ENCODE measurements at places on chromosomes 3 and 15.

DNA sequence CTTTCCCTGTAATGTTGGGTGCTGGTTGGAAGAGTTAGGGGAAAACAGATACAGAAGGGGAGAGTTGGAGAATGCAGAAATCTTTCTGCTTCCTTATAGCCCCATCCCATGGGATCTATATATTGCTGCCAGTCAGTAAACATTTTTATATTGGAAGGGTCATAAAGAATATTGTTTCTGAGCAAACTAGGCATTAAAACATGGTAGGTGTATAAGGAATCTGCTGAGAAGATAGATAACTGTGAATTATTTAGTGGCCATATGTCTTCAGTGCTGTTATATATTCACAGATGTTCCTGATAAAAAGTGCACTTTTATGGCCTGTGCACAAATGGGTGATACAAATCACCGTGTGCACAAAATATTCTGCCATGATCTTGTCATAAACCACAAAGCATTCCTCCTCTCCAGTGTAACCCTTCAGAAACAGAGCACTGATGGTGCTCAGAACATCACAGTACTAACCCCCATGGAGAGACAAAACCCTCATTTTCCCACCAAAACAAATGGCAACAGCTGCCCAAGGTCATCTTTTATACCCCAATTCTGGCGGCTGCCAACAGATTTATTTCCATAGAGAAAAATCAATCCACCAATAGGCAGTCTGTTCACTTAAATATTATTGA lies 269.3 kb downstream of the SLC9A9 start:
- DNase-seq: no peak

DNA sequence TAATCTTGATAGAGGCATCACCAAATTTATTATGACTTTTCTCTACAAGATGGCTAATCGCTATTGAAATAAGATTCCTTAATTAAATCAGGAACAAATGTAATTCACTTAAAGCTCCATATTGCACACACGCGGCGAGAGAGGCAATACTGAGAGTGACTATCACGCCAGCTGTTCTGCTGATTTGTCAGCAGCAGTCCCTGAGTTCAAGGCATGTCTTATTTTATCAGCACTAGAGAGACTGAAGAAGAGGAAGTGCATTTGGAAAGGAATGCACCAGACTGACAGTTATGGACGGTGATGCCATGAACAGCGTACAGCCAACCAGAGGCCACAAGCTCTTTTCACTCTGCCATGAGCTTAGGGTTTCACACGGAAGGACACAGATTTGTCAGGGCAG lies 83.6 kb upstream of the SLCO3A1 start:
- DNase-seq: no peak

GRCh38 chr3:64216274-64217147 lies 8.8 kb downstream of the PRICKLE2 start:
- no peak for DNase-seq

DNA sequence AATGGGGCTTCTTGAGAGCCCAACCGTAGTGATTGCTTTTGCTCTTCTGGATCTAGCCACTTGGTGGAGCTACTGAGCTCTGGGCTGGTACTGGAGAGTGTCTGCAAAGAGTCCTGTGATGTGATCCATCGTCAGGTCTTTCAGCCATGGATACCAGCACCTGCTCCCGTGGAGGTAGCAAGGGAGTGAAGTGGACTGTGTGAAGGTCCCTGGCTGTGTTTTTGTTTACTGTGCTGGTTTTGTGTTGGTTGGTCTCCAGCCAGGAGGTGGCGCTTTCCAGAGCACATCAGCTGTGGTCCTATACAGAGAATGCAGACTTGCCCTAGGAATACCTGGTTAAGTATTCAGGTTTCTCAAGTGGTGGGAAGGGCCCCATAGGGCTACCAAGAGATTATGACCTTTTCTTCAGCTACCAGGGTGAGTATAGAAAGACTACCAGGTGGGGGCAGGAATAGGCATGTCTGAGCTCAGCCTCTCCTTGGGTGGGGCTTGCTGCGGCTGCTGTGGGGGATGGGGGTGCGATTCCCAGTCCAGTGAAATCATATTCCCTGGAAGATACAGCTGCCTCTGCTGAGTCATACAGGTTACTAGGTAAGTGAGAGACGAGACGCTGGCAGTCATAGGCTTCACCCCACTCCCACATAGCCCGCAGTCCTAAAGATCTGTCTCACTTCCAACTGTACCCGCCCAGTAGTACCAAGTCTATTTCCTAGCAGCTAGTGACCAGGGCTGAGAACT lies 733.7 kb downstream of the ZNF385D start:
- DNase-seq: no peak

DNA sequence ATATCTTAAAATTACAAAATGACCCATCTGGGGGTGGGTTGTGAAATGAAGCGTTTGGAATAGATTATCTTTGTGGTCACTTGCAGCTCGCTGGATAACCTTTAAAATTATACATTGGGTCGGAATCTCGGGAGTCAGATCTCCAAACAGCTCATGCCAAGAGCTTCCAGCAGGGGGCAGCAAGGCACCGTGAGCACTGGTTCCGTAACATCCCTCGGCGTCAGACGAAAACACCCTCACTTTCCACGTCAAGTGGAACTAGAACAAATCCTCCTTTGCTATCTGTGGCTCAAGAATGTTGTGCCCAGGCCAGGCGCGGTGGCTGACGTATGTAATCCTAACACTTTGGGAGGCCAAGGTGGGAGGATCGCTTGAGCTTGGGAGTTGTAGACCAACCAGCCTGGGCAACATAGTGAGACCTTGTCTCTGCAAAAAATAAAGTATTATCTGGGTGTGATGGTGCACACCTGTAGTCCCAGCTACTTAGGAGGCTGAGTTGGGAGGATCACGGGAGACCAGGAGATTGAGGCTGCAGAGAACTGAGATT lies 31.1 kb downstream of the UMPS start:
- peak; percentile 86 for DNase-seq

DNA sequence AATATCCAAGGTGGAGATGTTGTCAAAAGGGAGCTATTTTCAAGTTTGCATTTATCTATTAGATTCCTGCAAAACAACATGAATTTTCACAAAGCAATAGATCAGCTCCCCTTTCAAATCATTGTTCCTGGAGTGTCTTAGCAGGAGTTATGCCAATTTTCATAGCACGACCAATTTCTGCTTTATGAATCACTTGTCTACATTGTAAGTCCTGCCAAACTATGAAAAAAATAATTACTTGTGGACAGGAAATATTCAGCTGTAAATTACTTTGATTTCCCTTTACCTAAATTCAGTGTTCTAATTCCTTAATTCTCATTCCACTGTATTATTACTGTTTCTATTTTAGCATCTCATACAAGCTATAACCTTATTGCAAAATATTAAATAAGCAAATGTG lies 1289.6 kb downstream of the NSUN3 start:
- no peak for DNase-seq

DNA sequence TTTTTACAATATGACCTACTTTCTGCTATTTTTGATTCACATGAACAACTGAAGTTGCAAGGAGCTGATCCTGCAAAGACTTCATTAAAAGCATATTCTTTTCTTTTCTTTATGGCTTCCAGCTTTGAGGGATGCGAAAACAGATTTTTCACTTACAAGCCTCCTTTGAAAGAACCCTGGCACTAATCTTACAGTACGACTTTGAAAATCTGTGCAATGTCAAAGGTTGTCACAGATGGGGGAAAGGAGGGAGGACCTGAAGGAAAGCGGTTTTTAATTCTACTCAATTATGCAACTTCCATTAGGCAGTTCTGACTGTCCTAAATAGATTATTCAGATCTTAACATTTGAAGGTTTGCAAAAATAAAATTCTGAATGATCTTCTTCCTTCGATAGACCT lies 130.5 kb downstream of the TNIK start:
- no peak for DNase-seq

DNA sequence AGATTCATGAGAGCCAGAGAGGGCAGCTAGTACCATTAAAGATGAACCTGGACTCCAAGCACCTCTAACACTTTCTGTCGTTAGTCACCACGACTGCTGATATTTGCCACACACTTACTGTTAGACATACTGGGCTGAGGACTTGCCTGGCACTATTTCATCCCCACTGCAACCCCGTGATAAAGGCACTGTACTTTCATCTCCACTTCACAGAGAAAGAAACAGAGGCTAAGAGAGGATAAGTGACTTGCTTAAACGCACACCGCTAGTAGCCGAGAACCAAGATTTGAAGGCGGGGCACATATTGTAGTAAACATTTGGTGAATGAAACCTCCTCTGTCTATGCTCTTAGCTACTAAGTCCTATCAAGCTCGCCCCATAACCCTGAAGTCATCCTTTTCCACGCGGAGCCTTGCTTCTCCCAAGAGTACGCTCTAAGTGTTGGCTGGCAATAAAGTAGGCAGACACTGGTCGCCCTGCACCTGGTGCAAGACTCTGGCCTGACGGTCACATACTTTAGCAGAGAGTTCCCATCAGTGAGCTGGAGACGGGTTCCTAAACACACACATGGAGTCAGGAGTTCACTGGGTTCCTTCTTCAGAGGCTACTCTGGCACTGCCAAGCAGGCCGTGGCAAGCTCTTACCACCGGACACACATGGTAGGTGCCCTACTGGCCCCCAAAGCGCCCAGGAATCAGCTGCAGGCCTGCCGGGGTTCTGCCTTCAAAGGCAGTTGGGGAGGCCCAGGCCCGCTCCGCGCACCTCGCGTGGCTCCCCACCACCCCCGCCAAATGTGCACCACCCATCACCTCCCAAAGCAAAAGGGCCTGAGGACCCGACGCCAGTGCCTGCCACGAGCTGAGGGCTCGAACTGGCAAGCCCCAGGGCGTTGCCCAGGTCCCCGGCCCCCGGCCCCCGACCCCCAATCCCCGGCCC lies 951 bp downstream of the POMGNT2 start:
- no peak for DNase-seq

- peak; percentile 81 for DNase-seq
Measured at GRCh38 chr15:61227269-61227949, 1.7 kb downstream of the RORA start.

DNA sequence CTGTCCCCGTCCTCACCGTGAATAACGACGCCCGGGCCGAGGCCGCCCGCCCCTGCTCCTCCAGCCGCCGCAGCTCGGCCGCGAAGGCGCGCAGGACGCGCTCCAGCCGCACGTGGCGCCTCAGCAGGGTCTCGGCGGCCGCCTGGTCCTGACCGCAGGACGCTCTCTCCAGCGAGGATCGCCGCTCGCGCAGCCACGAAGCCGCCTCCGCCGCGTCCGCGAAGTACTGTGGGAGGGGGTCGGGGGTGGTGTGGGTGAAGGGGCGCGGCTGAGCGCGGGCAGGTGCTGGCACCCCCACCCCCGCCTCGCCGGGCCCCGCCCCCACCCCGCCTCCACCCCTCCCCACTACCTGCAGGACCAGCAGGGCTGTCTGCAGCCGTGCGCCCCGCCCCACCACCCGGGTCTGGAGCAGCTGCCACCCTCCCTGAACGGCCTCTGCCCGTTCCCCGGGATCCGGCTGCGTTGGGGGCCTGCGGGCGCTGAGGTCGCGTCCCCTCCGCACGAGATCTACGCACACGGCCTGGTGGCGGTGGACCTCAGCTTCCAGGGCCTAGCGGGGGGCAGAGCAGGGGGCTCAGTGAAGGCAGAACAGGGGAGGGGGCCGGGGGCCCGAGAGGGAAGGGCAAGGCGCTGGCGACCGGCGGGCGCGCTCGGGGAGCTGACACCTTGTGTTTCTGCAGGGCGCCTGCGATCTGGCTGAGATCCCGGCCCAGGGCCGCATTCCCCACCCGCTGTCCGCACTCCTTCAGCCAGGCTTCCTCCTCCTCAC lies 11.7 kb downstream of the SPTBN5 start:
- no peak for DNase-seq

GRCh38 chr3:179046497-179047353 lies 24.9 kb downstream of the ZMAT3 start:
- no peak for DNase-seq

DNA sequence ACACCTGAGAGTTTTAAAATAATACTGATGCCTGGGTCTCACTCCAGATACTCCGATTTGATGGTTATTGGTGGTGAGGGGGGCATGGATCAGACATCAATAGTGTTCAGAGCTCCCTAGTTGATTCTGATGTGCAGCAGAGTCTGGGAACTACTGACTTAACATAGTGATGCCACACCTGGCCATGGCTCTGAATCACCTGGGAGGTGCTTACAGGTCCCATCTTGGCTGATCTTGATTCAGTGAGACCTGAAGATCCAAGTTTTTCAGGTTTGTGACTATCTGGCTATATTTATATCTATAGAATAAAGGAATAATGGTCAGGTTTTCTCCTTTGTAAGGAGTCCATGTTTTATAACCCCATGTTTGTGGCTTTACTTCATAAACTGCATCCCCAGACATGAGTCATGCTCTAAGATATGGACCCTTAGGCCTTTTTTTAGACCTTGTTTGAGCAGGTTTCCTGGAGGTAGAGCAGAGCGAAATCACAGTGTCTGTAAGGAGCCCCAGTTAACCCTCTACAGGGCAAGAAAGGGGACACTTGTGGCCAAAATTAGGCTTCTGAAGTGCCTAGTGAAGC lies 101.4 kb downstream of the LARS2 start:
- DNase-seq: no peak

DNA sequence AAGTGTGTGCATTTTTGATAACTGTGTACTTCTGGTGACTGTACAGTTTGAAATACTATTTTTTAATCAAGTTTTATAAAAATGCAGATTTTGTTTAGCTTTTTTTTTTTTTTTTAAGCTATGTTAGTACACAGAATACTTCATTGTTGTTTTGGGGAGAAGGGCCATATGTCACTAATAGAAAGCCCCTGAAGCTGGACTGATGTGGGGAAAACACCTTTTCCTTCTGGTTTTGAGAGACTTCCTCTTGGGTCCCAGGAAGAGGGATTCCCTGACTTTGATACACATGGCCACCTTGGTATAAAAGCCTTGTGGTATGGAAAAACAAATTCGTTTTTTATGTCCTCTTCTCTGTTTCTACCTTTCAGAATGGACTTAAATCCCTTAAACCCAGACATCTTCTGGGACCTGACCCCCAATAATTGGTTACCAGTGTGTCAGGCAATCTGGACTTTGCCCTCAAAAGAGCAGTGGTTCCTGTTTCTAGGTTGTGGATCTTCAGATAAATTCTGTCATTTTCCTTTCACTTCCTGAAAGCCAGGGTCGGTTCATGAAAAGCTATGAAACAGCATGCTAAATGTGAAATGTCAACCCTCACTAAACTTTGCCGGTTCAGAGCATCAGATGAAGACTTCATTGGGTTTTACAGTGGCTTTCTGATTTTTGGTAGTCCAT lies 31.1 kb upstream of the BLOC1S6 start:
- DNase-seq: no peak

DNA sequence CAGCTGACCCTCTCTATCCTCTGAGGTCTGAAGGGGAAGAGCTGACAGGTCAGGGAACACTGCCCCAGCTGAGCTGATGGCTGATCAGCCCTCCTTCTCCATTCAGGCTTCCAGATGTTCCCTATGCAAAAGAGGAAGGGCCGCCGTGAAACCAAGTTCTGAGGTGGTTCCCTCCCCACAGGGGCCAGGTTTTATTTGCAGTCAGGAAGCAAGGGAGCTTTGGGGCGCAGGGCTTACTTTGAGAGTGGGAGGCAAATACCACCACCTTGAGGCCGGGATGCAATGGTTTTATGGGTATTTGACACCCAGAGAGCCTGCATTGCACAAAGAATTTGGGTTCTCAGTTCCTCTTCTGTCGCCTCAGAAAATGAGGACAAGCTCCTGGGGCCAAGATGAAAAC lies 186.9 kb downstream of the ARRDC4 start:
- DNase-seq: no peak

- no peak for DNase-seq
Measured at GRCh38 chr15:83445643-83446042, 1.5 kb upstream of the SH3GL3 start.

GRCh38 chr15:90201130-90201943 lies at the start of gene SEMA4B:
SEMA4B (plus strand) TSS chr15:90201330; CDS start chr15:90201579, 249 bp downstream.
- DNase-seq: peak; percentile 77

GRCh38 chr3:195213639-195214315 lies 57.2 kb downstream of the XXYLT1 start:
- DNase-seq: no peak

Measured in AG08395 (cell line).